ENCODE measurements at places on chromosomes 2 and 18. TPM values are rescaled to one million over a fixed set of nuclear protein-coding genes. Genes with fewer than 3 reads are reported as not detected.

MYO7B gene
- under 0.01 TPM for total RNA-seq

ANAPC1 gene
- total RNA-seq = 66.9 TPM

PROC gene
- total RNA-seq = 0.25 TPM

RGPD3 gene
- 0.98 TPM for total RNA-seq

C2orf15 gene
- 2.5 TPM for total RNA-seq

POTEF gene
- not detected for total RNA-seq

CDK15 gene
- under 0.01 TPM for total RNA-seq

IL18RAP gene
- not detected for total RNA-seq

DSG1 gene
- 0.49 TPM for total RNA-seq

VIT gene
- not detected for total RNA-seq

TMEM17 gene
- total RNA-seq = 4.4 TPM

ANKRD30BL gene
- total RNA-seq = 8.9 TPM

CCDC74A gene
- total RNA-seq = 3.7 TPM

CTAGE1 gene
- not detected for total RNA-seq

SOX11 gene
- total RNA-seq = 312 TPM

PARD6G gene
- 7.1 TPM for total RNA-seq

MAP4K4 gene
- 169 TPM for total RNA-seq

IL36G gene
- not detected for total RNA-seq

All from temporal lobe (tissue), 4 donors.